ENCODE measurements at places on chromosomes 3 and 15.

GRCh38 chr3:150254309-150254708, 153.8 kb upstream of the TSC22D2 start:
- H3K4me1 ChIP-seq: peaks cover 32% of the 10 kb centered on the region
- H3K27ac ChIP-seq: peak overlapping the region; percentile 77
- no peak for DNase-seq
- no peaks in the 10 kb centered on the region for H3K27me3 ChIP-seq

GRCh38 chr3:72465853-72466252, 382.4 kb downstream of the SHQ1 start:
- no peaks in the 10 kb centered on the region for H3K36me3 ChIP-seq
- no peak for DNase-seq
- H3K27ac ChIP-seq: no peak overlapping the region
- no peak overlapping the region for H3K4me3 ChIP-seq

GRCh38 chr3:163919154-163919553, 1159.1 kb downstream of the SI start:
- DNase-seq: no peak
- no peak overlapping the region for H3K4me3 ChIP-seq
- no peaks in the 10 kb centered on the region for H3K27me3 ChIP-seq
- H3K36me3 ChIP-seq: no peaks in the 10 kb centered on the region

GRCh38 chr15:91186904-91187656, 87.0 kb downstream of the SV2B start:
- H3K4me1 ChIP-seq: no peaks in the 10 kb centered on the region
- H3K4me3 ChIP-seq: no peak overlapping the region
- no peak for DNase-seq
- H3K36me3 ChIP-seq: no peaks in the 10 kb centered on the region
- H3K27ac ChIP-seq: no peak overlapping the region

- H3K4me3 ChIP-seq: no peak overlapping the region
- no peak overlapping the region for H3K27ac ChIP-seq
- no peaks in the 10 kb centered on the region for H3K27me3 ChIP-seq
- no peaks in the 10 kb centered on the region for H3K4me1 ChIP-seq
Observed at GRCh38 chr15:42010434-42010833, 10.4 kb downstream of the PLA2G4E start.

DNA sequence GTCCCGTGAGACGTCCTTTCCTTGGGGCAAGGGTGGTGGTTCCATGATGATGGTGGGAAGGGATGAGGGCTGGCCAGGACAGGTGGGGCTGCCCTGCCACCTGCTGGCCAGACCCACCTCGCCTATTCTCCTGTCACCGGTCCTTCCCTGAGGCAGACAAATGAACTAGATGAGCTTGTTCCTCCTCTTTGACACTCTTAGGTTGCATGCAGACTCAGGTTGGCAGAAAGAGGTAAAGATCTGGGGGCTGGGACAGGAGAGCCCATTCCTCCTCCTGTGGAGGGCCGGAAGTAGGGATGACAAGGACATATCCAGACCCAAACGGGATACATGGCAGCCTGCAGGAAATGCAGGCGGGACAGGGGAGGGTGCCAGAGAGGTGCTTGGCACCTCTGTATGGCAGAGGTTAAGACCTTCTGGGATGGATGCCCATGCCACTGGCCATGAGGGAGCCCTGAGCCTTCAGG, 38.6 kb downstream of the ACSBG1 start:
- H3K4me3 ChIP-seq: no peak overlapping the region
- H3K36me3 ChIP-seq: no peaks in the 10 kb centered on the region
- no peaks in the 10 kb centered on the region for H3K27me3 ChIP-seq
- DNase-seq: peak; percentile 47

GRCh38 chr15:70748281-70748747, 15.0 kb downstream of the UACA start:
- H3K4me1 ChIP-seq: peaks cover 5% of the 10 kb centered on the region
- no peaks in the 10 kb centered on the region for H3K36me3 ChIP-seq
- H3K4me3 ChIP-seq: no peak overlapping the region

DNA sequence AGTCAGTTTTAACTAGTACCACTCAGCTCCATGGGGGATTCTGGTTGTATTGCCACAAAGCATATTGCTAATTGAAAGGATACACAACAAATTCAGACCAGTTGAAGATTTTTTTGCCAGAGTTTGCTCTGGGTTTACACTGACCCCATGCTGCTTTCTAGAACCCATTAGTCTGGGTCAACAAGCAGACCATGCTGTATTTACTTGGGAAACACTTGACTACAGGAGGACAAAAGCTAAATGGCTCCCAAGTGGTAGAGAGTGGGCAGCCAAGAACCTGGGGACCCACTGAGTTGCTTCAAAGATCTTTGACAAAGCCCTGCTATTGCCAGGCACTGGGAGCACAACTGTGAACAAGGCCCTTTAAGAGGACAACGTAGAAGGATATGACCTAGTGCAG, 86.8 kb upstream of the PSMD6 start:
- no peak overlapping the region for H3K27ac ChIP-seq
- H3K4me3 ChIP-seq: no peak overlapping the region
- no peaks in the 10 kb centered on the region for H3K4me1 ChIP-seq
- H3K27me3 ChIP-seq: no peaks in the 10 kb centered on the region
- no peaks in the 10 kb centered on the region for H3K36me3 ChIP-seq

DNA sequence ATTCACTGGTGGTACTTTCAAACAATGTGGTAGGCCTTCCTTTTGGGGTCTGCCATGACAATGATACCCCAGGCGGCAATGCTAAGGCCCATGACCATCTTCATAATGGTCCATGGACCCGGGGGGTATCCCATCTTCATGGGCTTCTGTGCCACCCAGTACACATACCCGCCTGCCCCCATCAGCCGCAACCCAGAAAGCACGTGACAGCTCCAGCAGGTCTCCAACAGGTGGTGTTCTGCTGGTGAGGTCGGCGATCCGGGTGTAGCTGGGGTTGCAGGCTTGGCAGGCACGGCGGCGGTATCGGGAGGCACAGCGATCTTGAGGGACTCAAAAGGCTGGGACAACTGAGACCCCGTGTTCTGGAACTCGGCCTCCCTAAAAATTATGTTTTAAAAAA, 214.5 kb downstream of the SNRPN start:
- H3K4me1 ChIP-seq: no peaks in the 10 kb centered on the region
- H3K27ac ChIP-seq: no peak overlapping the region
- no peak overlapping the region for H3K4me3 ChIP-seq
- DNase-seq: no peak

DNA sequence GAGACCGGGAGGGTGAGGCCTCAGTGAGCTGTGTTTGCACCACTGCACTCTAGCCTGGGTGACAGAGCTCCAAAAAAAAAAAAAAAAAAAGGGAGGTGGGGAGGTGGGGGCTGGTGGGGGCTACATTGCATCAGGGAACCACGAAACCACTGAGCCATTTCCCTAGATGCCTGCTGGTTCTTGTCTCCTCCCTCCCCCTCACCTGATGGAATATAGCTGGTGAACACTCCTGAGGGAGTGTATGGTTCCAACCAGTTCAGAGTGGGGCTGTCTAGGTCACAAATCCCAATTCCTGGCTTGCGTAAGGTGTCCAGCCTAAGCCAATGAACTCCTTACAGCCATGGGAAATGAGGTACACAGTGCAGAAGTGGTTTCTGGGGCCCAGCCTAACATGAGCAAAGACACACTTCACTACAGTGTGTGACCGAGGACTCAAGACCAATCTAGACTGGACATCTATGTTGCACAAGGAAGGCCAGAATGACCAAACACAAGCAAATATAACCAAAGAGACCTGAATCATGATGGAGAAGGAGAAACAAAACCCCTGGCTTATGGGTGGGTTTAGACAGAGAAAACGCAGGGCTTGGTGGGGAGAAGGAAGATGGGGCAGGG, 39.1 kb upstream of the OSBPL11 start:
- no peak overlapping the region for H3K4me3 ChIP-seq
- H3K36me3 ChIP-seq: no peaks in the 10 kb centered on the region

DNA sequence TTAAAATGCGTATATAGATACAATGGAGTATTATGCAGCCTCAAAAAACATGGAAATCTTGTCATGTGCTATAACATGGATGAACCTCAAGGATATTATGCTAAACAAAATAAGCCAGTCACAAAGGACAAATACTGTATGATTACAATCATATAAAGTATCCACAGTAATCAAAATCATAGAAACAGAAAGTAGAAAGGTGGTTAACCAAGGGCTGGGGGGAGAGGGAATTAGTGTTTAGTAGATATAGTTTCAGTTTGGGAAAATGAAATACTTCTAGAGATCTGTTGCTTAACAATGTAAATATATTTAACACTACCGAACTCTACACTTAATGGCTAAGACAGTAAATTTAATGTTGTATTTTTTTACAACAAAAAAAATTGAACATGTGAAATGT, 9.0 kb downstream of the TOP2B start:
- DNase-seq: no peak
- H3K4me1 ChIP-seq: peaks cover 8% of the 10 kb centered on the region
- no peaks in the 10 kb centered on the region for H3K36me3 ChIP-seq
- no peak overlapping the region for H3K27ac ChIP-seq
- no peak overlapping the region for H3K4me3 ChIP-seq

DNA sequence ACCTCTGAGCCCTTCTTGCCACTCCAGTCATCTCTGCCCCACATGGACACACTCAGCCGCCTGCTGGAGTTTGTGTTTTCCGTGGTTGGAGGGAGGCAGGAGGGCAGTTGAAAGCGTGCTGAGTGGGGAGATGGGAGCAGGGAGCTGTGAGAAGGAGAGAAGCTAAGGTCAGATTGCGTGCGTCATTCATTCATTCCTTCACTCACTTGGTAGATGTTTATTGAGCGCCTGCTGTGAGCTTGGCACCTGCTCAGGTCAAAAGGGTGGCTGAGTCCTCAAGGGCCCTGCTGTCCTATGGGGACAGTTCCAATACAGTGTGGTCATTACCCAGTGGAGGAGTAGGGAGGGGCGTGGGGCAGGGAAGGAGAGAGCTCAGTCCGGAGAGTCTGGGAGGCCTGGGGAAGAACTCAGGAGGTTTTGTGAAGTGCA, 23.5 kb downstream of the LIMD1 start:
- H3K36me3 ChIP-seq: no peaks in the 10 kb centered on the region
- H3K27me3 ChIP-seq: no peaks in the 10 kb centered on the region
- DNase-seq: no peak
- peaks cover 9% of the 10 kb centered on the region for H3K4me1 ChIP-seq
- H3K27ac ChIP-seq: peak overlapping the region; percentile 86

DNA sequence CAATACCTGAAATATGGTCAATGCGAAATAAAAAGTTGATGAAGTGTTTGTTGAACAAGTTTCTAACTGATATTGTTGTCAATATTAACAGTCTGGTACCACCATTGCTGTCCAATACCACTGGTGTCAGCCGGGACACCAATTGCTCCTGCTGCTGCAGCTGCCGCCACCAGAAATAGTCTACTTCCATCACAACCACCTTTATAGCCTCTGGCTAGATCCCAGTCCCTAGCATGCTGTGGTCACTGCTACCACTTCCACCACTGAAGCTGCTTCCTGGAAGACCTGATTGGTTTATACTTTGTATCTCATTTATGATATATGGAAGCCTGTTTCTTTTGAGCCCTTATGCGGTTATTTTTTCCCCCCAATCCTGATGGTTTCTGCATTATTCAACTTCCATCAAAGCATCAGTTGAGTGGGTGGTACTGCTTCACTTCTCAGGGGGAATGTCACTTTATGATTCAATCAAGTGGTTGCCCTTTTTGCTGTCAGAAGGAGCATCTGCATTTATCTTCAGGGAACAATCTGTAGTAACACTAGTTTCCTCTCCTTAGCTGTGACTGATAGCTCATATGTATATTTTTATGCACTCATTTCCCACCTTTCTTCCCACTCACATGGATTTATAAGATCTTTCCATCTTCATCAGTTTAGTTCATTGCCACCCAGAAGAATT, 11.7 kb downstream of the LNP1 start:
- no peaks in the 10 kb centered on the region for H3K27me3 ChIP-seq
- H3K4me1 ChIP-seq: peaks cover 3% of the 10 kb centered on the region
- DNase-seq: no peak
- no peak overlapping the region for H3K4me3 ChIP-seq
- peaks cover 4% of the 10 kb centered on the region for H3K36me3 ChIP-seq

DNA sequence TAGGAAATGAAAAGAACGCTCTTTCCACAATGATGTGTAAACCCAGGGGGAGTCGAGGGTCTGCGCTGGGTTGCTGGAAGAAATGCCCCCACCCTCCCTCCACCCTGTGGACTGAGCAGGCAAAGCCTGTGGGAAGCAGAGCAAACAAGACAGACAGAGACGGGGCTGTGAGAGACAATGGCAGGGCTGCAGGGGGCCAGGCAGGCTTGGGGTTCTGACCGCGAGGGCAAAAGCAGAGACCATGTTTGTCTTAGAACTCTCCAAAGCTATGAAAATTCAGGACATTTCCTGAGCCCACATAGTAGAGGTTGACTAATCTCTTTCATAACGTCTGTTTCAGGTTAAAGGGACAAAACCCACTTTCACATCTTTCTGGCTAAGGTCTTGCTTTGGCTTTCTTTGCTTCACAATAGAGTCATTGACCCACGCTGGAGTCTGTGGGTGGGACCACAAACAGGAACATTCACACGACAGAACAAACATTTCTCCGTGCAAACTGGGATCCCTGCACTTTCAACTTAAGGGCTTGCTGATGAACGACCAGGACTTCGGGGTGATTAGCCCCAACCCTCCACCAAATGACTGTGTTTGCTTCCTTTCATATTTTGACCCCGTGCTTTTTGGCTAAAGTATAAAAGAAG, 156.0 kb upstream of the TPM1 start:
- DNase-seq: no peak
- H3K27ac ChIP-seq: peak overlapping the region; percentile 77
- H3K4me3 ChIP-seq: peak overlapping the region; percentile 20
- H3K27me3 ChIP-seq: no peaks in the 10 kb centered on the region

GRCh38 chr15:69757186-69757585, 304.6 kb downstream of the RPLP1 start:
- no peak overlapping the region for H3K4me3 ChIP-seq
- H3K36me3 ChIP-seq: no peaks in the 10 kb centered on the region
- DNase-seq: no peak
- no peak overlapping the region for H3K27ac ChIP-seq

GRCh38 chr3:45552794-45553371, 41.7 kb upstream of the LIMD1 start:
- no peak overlapping the region for H3K27ac ChIP-seq
- peaks cover 40% of the 10 kb centered on the region for H3K4me1 ChIP-seq
- H3K4me3 ChIP-seq: no peak overlapping the region
- no peak for DNase-seq

- DNase-seq: no peak
- no peak overlapping the region for H3K4me3 ChIP-seq
- H3K27ac ChIP-seq: peak overlapping the region; percentile 65
- H3K36me3 ChIP-seq: no peaks in the 10 kb centered on the region
Observed at GRCh38 chr3:170044271-170044670, 6.5 kb downstream of the GPR160 start.

DNA sequence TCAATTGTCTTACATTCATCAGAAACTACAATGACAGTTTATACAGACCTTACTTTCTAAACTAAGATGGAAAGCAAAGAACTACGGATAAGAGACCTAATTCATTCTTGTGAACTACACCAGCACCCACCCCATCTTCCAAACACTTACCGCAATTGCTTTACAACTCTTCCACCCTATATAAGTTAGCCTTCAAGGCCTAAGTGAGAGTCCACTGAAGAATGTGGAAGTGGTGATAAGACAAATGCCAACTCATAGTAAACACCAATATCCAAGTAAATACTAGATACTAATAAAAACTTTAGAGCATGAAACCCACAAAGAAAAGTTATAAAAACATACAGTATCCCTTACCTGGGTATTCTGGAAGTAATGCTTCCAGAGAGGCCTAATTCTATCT, 13.6 kb downstream of the ARF4 start:
- peaks cover 5% of the 10 kb centered on the region for H3K4me1 ChIP-seq
- H3K36me3 ChIP-seq: peaks cover 25% of the 10 kb centered on the region
- no peak overlapping the region for H3K27ac ChIP-seq
- no peak overlapping the region for H3K4me3 ChIP-seq

GRCh38 chr3:10366651-10367101, 45.8 kb upstream of the SEC13 start:
- peaks cover 26% of the 10 kb centered on the region for H3K36me3 ChIP-seq
- no peaks in the 10 kb centered on the region for H3K27me3 ChIP-seq
- H3K4me1 ChIP-seq: no peaks in the 10 kb centered on the region
- no peak overlapping the region for H3K4me3 ChIP-seq
- no peak overlapping the region for H3K27ac ChIP-seq

Data from liver (tissue), 10 donors.